ENCODE measurements at places on chromosomes 1 and 21.

GRCh38 chr21:29102791-29103257, 27.6 kb upstream of the MAP3K7CL start:
- no peak for DNase-seq

DNA sequence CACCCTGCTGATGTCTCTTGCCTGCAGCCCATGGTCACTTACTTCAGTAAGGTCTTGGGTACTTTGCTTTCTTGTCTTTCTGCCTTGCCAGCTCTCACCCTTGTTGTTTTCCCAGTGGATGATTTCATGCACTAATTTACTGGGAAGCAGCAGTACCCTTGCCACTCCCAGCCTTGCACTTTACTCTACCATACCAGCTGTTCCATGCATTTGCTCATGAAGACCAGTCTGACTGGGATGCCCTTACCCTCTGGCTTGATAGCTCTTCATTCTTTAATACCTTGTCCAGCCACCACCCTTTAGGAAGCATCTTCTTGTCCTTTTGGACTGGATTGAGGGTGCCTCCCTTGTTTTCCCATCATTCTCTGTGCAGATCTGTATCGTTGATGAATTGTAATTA, 28.3 kb downstream of the CDC14A start:
- no peak for DNase-seq

- DNase-seq = no peak
Measured at GRCh38 chr21:36605426-36605825, 93.5 kb upstream of the SIM2 start.

DNA sequence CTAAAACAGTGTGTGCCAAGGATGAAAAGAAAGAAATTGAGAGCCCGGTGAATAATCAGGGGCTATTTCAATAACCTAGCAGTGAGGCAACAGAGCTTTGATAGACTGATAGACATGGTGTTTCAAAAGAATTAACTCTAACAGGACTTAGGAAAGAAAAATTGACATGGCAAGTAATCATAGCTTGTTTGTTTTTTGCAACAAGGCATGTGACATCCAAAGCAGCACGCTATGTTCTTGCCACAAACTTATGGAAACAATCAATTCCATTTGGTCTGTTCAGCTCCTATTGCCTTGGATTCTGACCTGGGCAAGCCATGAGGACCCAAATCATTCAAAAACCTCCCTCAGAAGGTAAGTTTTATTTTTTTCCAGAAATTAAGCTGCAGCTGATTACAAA, 608.5 kb downstream of the SMYD3 start:
- DNase-seq = no peak

DNA sequence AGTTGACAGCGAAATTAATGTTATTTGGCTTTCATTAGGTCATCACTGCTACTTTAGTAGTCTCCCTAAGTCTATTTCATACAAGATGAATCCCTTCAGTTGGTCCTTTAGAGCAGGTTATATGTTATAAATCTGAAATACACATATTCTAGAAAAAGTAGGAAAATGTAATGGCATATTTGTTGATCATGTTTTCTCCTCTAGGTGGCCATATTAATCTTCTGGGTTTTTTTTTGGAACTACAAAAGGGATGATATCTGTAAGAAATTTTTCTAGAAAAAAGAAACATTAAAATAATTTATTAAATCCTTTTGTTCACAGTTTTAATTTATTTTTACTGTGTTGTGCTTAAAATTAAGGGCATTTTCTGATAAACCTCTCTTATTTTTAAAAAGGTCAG, 87.9 kb downstream of the SYT14 start:
- no peak for DNase-seq

DNA sequence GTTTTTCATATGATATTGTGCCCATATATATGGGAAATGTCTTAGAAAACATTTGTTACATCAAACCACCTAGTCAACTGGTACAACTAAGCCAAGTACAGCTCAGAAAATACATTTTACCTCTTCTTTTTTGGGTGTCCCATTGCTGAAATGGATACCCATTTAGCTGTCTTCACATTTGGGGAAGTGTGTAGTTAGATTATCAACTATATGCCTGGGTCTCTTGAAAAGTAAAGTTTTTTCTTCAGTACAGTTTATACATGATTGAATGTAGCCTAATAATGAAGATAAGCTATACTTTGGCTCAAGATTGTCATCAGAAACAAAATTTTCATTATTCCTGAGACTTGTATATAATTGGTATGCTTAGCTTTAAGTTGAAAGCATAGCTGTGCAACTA, 2.0 kb downstream of the AGO3 start:
- DNase-seq = no peak

- no peak for DNase-seq
Measured at GRCh38 chr21:39564200-39564599, 48.5 kb upstream of the B3GALT5 start.

DNA sequence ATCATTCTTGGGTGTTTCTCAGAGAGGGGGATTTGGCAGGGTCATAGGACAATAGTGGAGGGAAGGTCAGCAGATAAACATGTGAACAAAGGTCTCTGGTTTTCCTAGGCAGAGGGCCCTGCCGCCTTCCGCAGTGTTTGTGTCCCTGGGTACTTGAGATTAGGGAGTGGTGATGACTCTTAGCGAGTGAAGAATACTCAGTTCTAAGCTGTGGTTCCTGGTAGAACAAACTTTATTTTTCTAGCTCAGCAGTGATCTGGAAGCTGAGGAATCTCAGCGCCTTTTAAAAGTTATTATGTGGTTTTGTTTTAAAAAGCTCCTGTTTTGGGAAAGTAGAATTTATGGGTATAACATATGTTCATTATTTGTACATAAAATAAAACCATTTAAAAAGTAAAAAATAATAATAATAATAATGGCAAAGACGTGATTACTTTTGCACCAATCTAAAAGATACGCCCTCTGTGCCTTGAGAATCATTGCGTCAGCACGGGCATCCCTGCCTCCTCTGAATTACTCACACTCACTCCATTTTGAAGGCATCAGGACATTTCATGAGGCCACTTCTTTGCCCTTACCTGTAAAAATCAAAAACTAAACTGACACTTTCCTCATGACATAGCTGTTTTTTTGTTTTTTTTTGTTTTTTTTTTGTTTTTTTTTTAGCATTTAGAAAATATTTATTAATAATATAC, 29.7 kb upstream of the TNFRSF1B start:
- DNase-seq = no peak

DNA sequence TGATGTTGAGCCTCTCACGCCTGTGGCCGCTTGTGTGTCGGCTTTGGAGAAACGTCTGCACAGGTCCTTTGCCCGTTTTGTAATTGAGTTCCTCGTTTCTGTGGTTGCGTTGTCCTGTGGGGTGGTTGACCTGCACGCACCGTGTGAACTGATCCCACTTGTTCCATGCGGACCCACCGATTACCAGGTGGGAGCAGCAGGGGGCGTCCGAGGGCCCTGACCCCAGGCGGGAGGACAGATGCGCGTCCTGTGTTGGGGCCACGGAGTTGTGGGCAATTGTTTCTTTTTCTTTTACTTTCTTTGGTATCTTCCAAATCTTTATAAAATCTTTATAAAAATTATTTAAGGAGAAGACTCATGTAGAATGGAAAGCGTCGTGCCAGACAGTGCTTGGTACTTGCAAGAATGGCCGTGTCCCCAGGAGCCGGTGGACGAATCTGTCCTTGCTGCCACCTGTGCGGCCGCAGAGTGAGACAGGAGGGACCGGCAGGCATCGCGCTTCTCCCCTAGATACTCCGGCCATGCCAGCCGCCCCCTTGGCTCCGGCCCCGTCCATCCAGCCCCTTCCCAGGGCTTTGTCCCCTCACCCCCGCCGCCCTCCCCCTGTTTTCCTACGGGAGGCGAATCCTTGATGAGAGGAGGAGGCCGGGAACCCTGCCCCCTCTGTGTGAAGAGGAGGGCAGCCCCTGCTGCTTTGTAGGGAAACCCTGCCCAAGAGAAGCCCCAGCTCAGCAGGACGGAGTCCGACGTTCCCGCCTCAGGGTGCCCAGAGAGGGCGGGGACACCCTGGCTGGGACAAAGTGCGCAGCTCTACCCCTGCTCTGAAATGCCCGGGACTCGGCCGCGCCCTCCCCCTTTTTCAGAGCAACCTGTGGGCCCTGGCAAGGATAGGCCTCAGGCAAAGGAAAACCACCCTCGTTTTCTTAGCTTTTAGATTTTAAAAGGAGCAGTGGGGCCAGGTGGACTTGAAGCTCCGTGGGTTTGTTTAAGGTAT, 41.7 kb downstream of the PRKCZ start:
- DNase-seq = peak; percentile 67

- no peak for DNase-seq
Measured at GRCh38 chr1:95236784-95237575, 3.0 kb downstream of the RWDD3 start.

- peak; percentile 41 for DNase-seq
Measured at GRCh38 chr1:202599669-202600431, 110.4 kb downstream of the SYT2 start.

DNA sequence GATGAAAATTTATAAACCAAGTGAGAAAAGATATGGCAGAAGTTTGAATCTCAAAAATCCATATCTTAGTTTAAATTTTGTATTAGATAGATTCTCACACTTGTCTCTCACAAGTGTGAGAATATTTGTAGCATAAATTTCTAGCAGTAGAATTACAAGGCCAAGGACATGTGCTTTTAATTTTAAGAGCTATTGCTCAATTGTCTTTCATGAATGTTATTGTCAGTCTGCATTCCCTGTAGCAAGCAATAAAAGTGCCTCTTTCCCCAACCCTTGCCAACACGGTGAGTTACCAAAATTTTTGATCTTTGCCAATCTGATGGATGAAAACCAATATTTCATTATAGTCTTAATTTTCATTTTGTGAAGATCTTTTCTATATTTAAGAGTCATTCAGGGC, 64.0 kb downstream of the CTH start:
- DNase-seq = no peak

DNA sequence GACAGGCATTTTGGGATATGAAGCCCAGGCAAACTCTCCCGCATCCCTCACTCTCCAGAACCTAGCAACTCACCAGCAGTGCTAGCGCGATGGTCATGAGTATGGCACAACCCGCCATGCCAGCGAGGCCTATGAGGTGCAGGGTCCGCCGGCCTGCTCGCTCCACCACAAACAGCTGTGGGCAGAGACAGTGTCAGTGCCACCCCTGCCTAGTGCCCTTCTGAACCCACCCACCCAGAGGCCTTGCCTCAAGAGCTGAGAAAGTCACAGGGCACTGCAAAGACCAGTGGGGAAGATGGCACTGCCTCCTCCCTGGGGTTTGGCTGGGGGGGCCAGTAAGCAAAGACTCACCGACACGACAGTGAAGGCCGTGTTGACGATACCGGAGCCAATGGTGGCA, 29.8 kb downstream of the SLC2A1 start:
- DNase-seq = no peak

- no peak for DNase-seq
Measured at GRCh38 chr1:237717106-237717505, 173.6 kb downstream of the ZP4 start.

GRCh38 chr1:66732407-66733166, 19.7 kb upstream of the DYNLT5 start:
- no peak for DNase-seq

DNA sequence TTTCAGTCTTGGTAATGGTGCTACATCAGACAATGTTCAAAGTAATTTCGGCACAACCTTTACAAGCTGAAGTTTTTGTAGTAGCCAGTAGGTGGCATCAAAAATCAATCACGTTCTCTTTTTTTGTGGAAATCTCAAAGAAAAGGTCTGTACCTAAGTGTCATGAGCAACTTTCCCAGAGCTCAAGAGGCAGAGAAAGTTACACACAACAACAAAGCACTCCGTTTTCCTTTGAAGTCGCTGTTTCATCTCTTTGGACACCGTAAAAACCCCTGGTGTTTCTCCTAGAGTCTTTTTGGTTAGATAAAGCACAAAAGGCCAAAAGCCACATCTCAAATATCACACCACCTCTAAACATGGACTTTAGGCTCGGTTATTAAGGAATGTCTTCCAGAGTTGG, 131.6 kb downstream of the LHX8 start:
- no peak for DNase-seq

- no peak for DNase-seq
Measured at GRCh38 chr1:10338611-10339010, 60.3 kb upstream of the PGD start.

DNA sequence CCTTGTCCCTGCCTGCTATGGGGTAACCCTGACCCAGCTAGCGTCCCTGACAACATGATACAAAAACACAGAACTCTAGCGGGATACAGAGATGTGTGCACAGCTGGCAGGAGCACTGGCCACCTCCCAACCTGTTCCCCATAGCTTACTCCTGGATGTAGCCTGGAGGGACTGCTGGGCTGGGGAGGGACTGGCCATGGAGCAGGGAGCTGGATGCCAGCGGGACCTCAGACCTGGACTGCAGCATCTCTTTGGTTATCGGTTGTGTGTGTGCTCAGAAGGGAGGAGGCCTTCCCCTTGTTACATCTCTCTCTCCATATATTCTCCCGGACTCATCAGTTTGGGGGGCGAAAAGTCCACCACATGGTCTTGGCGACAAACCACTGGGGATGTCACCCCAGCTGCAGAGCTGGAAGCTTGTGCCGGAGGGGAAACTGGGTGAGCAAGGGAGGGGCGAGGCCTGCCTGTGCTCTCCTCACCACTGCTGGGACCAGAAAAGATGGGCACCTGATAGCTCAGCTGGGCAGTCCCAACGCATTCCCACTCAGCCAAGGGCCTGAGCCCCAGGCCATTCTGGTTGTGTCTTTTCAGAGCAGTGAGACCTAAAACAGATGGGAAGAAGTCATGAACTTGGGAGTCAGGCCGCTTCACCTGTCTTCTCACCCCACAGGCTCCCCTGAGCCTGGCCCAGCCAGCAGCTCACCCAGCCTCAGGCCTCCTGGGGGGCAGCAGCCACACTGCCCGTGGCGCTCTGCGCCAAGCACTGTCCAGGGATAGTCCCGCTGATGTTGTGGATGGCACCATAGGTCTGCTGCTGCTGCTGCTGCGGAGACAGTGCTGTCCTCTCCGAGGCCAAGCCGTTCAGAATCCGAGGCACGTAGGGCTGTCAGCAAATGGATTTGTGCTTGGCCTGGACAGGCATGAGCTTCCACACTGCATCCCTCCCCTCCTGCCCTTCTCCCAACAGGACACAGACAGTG, 35.6 kb downstream of the TMEM63A start:
- DNase-seq = no peak

- no peak for DNase-seq
Measured at GRCh38 chr1:92079441-92079840, 704 bp upstream of the BTBD8 start.

DNA sequence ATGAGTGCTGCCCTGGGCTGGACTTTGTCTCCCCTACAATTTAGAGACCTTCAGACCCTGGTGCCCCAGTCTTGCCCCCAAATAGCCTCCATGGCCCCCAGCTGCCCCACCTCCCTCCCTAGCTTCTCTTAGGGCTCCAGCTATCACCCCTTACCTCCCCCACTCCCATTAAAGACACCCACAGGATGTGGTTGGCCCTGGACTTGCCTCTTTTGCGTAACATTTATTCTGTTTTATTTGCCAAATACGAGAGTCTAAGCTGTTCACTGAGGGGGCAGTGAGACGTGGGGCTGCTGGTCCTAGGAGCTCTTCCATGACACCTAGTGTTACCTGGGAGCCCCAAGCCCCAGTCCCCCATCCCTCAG, 4.5 kb downstream of the ZC3H12A start:
- peak; percentile 45 for DNase-seq
